ENCODE measurements at places on chromosomes 12 and 14. TPM values are rescaled to one million over a fixed set of nuclear protein-coding genes. Genes with fewer than 3 reads are reported as not detected.

The SMAGP gene
- 10.6 TPM for polyA plus RNA-seq

The ADGRD1 gene
- not detected for polyA plus RNA-seq

The CCDC198 gene
- polyA plus RNA-seq = not detected

The AP5M1 gene
- polyA plus RNA-seq = 39.0 TPM

The SMIM41 gene
- not detected for polyA plus RNA-seq

GRCh38 chr14:104940526-104941150 lies 16.0 kb downstream of the PLD4 start:
- DNase-seq = no peak

DNA sequence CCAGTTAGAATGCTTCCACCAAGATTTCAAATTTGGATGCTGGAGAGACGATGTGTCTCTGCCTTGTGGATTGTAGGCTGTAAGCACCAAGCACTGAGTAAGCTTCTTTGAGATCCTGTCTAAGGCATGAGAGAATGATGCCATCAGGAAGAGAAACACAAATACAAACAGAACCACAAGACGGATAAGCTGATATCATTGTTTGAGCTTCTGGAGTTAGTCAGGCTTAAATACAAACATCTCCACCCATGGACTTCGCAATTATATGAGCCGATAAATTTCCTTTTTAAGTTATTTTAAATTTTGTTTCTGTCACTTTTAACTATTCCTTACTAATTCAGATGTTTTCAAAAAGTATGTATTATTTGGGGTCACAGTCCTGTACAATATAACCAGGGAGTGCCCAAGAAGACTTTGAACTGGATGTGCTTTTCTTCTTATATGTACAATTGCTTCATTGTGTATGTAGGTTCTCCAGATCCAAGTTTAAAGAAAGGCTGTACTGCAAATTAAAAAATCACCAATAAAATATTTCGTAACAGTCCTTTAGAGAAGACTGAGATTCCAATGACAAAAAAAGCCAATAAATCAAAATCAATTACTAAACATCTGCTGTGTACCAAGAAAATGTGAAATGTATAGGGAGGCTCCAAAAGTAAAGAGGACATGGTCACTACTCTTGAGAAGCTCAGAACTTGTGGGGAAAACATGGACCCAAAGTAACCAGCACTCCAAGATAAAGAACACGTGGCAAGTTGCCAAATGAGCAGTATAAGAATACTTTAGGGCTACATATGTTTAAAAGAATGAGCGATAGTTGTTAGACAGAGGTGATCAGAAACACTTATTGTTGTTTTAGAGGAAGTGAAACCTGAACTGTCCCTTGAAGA lies 274.1 kb downstream of the ADAMTS20 start:
- DNase-seq = no peak

DNA sequence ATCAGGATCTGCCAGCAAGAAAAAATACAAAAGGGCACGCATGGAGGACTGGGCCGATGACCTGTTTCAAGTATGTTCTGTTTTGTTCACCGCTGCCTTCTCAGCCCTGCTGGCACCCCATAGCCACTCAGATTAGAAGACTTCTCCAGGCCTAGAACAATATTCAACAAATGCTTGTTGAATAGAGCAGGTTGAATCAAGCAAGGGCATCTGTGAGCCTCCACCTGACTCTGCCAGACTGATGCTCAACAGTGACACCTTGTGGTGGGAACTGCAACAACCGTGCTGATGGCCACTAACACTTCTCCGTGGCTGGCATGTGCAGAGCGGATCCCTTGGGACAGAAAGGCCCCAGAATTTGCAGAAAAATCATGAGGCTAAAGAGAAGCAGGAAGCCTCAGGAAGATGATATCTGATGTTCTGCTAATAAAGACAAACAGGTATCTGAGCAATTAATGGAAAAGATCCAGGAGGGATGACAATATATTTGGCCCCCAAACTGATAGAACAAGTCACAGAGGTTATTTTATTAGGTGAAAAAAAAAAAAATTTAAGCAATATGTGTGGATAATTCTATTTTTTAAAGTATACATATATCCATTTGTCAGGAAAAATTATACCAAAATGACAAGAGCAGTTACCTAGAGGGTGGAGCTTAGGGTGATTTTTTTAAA lies 114.3 kb downstream of the KSR2 start:
- peak; percentile 21 for DNase-seq

DNA sequence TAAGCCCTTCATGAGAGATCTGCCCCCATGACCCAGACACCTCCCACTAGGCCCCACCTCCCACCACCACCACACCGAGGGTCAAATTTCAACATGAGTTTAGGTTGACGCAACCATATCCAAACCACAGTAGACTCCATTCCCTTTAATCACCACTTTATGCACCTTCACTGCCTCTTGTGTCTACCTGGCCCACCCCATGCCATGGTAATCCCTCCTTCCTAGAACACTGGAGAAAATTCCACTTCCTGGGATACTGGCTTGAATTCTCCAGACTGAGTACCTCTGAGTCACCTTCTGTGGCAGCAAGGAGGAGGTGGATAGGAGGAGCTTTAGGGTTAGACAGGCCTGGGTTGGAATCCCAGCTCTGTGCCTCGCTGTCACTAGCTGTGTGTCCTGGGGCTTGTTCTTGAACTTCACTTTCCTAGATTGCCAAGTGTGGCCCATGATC lies 26.1 kb upstream of the CIPC start:
- DNase-seq = no peak

GRCh38 chr14:101131451-101131916 lies 228.0 kb upstream of the RTL1 start:
- DNase-seq = no peak

GRCh38 chr12:14394317-14395073 lies 29.0 kb downstream of the ATF7IP start:
- DNase-seq = peak; percentile 75

DNA sequence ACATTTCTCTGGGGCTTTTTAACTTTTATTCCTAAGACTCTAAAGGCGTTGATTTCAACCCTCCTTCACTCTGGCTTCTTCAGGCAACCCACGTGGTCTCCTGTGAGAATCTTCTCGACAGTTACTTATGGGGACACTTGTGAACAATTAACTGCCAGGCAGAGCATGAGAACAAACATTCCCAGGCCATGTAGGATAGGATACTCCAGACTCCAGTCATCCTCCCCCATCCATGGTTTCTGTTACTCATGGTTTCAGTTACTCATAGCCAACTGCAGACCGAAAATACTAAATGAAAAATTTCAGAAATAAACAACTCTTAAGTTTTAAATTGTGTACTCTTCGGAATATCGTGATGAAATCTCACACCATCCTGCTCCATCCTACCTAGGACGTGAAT lies 19.5 kb downstream of the GPR68 start:
- no peak for DNase-seq

DNA sequence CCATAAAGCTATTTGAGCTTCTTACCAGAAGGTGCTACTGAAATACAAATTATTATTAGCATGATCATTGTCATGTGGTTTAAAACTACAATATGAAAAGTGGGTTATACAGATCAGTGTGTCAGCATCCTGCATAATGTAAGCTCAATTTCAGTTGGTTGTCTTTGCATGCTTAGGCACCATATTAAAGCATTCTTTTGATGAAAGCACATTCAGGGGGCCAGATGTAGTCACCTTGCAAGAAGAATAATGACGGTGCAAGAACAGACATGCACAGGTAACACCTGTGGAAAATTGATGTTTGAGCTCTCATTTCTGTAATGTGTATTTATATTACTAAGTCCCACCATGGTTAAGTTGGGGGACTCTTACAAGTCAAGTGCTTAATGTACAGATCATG lies 123.9 kb downstream of the PAX9 start:
- no peak for DNase-seq

- no peak for DNase-seq
Measured at GRCh38 chr14:61196792-61197191, 84.3 kb downstream of the TMEM30B start.

DNA sequence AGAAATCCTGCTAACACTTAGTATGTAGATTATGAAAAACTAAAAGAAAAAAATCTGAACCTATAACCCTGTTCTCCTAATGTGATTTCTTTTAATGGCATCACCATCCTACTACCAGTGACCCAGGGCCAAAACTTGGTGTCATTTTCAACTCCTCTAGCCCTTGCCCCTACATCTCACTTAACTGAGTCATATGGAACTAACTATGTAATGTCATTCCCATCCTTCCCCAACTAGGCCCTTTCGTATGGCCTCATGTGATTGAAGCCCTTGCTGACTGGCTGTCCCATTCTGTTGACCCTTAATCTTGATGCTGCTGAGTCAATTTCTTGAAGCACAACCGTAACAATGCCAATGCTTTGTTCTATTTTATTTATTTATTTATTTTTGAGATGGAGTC lies 7.6 kb downstream of the DMAC2L start:
- no peak for DNase-seq

DNA sequence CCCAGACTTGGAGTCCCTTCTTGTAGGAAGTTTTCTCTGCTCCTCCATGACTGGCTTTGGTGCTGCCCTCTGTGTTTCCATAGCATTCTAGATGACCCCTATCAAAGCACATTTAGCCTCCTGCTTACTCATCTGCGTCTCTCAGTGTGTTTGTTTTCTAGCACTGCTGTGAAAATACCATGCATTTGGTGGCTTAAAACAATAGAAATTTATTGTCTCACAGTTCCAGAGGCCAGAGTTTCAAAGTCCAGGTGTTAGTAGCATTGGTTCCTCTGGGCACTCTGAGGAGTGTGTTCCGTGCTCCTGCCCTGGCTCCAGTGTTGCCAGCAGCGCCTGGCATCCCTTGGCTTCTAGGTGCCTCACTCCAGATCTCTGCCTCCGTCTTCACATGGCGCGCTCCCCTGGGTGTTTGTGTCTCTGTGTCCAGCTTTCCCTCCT lies 86.1 kb downstream of the CACNA1C start:
- no peak for DNase-seq
